ENCODE measurements at places on chromosomes 3 and 15.

DNA sequence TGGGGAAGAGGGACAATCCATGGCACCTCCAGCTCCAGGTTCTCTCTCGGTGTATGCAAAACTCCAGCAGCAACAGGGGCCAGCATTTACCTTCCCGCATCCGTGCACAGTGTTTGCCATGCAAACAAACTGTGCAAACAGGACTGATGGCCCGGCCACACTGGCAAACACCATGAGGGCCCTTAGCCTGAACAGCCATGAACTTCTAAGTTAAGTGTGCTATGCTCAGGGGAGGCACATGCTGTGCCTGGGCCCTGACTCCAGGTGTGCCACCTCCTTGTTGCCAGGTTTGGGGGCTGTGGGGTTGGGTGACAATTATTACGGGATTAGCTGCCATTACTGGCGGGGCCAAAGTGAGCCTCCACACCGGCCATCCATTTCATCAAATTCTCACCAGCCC lies 57.5 kb downstream of the CACNA2D2 start:
- no peak for DNase-seq

DNA sequence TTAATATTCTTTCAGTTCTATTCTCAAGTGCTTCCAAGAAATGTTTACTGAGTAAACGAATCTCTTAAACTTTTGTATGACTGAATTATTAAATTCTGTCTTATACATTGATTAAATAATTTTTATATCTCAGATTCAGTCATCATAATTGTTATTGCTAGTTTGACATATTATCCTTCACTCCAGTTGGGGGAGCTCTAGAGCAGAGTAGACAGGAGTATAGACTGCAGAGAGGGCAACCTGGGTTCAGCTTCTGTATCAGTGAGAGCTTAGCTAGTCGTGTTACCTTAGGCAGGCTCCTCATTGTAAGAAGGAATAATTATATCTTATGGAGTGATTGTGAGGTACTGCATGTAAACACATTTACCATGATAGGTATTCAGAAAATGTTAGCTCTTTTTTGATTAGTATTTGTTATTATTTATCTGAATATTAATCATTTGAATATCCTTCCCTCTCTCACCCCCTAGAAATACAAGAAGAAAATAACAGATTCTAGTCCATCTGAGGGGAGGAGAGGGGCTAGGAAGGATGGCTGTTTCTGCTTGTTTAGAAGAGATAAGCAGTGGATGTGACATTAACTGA lies 31.0 kb upstream of the ZCWPW2 start:
- peak; percentile 7 for DNase-seq

DNA sequence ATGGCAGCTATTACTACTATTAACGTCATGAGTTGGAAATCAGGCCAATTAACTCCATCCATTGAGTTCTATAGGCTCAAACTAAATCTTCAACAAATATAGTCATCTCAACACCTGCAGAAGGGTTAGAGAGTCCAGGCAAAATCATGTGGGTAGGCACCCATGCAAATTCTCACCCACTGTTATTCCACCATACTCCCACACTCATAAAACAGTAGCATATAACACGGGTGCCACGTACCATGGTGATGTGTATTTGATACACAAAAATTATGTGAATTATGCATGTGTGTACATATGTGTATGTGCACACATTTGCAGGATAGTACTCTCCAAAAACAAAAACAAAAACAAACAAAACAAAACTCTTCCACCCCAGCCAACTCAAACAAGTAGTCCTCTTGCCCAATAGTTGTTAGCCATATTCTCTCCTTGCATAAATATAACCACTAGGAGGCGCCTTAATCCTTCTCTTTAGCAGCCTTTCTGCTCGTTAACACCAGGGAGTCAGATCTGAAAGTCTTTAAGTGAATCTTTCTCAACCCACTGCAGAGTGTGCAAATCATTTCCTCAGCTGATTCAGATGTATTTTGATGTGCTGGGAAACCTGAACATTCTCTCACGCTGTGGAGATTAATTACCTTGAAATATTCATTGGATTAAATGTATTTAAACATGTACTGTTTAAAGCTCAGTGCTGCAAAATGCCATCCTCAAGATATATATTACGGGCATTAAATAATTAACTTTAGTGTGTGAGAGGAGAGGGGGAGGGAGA lies 38.0 kb upstream of the COPB2 start:
- peak; percentile 58 for DNase-seq

DNA sequence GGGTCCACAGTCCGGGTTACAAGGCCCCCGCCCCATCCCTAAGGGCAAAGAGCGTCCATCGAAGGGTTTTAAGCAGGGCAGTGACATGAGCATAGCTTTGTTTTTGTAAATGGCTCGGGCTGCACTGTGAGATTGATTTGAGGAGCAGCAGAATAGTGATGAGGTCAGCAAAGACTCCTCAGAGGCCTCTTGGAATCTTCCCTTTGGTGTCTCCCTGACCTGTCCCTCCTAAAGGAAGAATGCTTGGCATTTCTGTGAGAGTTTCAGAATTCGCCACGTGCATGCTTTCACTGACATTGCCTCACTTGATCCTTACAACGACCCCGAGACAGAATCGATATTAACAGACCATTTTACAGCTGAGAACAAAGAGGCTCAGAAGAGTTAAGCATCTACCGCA lies 20.3 kb downstream of the LAMP3 start:
- no peak for DNase-seq

GRCh38 chr3:179943117-179943880 lies 93.4 kb downstream of the PEX5L start:
- DNase-seq: no peak

- peak; percentile 5 for DNase-seq
These were observed 87.8 kb downstream of the RSL24D1 start for GRCh38 chr15:55108858-55109518.

GRCh38 chr3:164903820-164904451 lies 174.4 kb downstream of the SI start:
- no peak for DNase-seq

DNA sequence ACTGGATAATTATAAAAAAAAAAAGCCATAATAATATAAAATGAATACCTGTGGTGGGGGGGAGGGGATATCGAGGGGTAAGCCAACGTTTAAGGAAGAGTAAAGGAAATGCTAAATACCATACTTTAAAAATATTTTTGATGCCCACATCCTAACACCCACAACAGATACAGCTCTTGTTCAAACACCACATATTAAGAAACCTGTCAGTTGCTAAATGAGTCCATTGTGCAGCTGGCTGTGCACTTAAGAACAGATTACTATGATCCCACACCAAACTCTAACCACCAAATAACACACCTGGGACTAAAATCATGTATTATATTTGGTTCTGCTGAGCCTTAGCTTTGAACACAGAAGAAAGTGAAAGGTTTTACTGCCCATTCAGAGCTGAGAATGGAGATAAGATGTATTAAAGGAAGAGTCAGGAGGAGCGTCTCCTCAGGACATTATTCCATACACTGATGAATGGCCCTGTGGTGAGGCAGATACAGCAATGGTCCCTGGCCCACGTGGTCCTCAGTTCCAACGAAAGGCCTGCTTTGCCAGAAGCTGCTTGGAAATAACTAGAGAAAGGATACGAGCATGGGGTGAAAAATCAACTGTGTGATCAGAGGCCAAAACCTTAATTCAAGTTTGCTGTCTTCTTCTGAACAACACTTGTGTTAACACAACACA lies 515.4 kb downstream of the FOXP1 start:
- DNase-seq: no peak

GRCh38 chr3:1528621-1529020 lies 435.8 kb downstream of the CNTN6 start:
- no peak for DNase-seq

GRCh38 chr3:21054064-21054463 lies 696.9 kb downstream of the ZNF385D start:
- DNase-seq: no peak

GRCh38 chr3:58025837-58026569 lies 17.8 kb downstream of the FLNB start:
- DNase-seq: no peak

GRCh38 chr3:69696367-69696766 lies 42.9 kb upstream of the MITF start:
- DNase-seq: no peak

- no peak for DNase-seq
These were observed 297.3 kb downstream of the MECOM start for GRCh38 chr3:169365993-169366915.

DNA sequence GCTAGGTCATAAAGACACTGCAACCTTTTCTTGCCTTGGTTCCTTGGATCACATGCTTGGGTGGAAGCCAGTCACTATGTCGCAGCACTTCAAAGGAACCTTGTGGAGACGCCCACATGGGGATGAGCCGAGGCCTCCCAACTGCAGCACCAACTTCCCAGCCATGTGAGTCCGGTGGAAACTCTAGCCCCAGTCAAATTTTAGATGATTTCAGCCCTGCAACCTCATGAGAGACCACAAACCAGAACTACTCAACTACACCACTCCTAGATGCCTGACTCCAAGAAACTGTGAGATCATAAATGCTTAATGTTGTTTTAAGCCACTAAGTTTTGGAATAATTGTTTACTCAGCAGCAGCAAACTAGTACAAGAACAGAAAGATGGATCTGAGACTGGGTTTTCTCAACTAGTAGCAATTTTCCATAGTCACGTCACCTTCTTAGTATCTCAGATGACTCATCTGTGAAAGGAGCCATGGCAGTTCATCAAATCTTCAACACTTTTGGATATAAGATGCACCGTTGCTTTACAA lies 86.5 kb downstream of the MB21D2 start:
- peak; percentile 82 for DNase-seq

DNA sequence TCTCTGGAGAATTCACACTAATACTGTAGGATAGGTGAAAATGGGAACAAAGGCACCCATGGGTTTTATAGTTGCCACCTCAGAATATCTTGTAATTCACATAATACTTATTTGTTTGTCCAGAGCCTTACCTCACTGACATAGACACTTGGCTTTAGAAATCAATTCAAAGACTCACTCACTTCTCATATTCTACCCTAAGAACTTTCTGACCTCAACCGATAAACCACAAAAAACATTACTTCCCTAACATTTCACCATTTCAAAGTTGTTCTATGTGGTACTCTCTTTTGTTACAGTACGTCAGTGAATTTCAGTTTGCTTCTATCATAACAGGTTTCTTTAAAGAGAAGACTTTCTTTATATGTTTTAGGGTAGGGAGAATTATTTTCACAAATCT lies 359.3 kb downstream of the IGSF11 start:
- DNase-seq: no peak

- no peak for DNase-seq
These were observed 362.8 kb downstream of the PTPRG start for GRCh38 chr3:61924090-61924735.

DNA sequence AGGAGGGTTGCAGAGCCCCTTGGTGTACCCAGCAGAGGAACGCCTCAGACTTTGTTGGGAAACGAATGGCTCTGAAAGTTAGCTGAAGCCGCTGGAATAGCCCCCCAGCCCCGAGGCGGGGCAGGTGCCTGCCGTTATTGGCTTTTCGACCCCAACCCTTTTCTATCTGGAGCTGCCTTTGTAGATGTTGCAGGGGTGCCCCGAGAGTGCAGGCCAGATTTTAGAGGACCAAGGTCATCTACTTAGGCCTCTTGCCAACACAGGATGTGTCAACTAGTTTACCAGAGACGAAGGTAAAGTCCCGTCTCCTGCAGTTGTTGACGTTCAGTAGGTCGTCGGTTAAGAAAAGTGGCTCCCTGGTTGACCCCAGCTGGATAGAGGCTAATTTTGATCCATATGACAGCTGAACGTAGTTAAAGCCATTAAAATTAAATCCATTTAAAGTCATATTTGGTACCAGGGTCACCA lies 579 bp upstream of the UBE3A start:
- no peak for DNase-seq

DNA sequence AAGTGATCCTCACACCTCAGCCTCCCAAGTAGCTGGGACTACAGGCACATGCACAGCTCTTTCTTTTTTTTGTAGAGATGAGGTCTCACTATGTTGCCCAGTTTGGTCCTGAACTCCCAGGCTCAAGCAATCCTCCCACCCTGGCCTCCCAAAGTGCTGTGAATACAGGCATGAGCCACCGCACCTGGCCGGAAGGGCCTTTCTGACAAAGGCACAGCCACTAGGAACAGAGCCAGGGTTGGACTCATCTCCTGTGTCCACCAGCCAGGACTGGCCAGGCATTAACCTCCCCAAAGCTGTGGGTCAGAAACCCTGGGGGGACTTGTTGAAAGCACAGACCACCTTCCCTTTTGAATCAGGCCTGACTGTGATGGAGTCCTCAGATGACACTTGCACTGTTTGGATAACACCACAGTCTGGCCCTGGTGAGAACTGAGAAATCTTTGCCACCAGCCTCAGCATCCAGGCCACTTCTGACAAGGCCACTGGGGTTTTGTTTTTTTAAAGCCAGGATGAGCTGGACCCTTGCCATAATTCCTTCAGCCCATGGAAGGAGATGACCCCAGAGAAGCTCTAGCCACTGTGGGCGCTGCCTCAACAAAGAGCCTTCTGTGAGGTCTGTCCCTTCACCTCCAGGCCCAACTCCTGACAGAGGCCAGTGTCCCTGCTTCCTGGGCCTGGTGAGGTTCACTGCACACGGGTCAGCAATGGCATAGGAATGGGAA lies 4.8 kb downstream of the TKT start:
- no peak for DNase-seq

DNA sequence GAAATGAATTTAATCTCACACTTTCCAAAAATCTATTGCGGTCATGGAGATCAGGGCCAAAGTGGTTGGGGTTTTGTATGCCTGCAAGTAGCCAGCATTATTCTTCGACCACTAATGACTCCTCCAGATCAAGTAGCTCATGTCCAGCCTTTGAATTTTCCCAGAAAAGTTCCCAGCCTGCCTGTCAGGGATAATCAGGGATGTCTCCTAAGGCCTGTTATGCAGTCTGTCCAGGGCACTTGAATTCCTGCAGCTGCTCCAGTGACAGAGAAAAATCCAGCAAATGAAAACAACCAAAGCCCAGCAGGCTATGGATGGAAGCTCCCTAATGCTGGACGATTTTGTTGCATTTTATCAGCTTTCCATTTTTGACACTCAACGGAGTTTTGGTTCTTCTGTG lies 215.4 kb downstream of the ADAMTSL3 start:
- no peak for DNase-seq

DNA sequence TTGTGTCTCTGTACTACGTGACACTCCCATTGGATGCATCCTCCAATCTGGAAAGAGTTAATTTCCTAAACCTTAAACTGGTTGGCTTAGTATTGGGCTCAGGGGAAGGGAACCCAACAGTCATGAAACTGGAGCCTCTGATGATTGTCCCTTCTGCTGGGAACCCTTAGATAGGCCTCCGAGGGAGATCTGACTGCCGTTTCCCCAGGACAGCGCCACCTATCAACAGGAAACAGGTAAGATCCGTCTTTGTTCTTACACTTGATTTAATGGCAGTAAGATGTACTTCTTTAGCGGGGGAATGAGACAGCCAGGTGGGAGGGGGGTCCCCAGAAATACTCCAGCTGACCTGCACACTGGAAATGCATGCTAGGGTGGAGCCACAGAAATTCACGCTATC lies 1749.6 kb downstream of the SI start:
- no peak for DNase-seq

GRCh38 chr3:57838627-57839026 lies 82.5 kb downstream of the SLMAP start:
- no peak for DNase-seq

DNA sequence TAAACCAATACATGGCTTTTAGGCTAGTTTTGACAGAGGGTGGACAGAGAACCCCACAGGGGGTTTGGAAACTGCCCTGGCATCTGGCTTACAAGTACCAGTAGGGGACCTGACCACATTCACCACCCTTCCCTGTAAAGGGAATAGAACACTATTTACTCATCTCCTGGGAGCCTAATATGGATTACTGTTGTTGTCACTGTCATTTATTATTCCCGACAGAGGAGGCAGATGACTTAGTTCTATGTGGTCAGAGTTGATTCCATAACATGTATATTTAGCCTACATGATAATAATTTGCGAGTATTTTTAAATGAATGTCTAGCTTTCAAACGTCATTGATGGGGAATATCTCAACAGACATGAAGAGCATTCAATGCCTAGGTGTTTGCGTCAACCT lies 15.9 kb downstream of the ZBTB38 start:
- DNase-seq: no peak
